ENCODE measurements at places on chromosomes 13 and 19. TPM values are rescaled to one million over a fixed set of nuclear protein-coding genes. Genes with fewer than 3 reads are reported as not detected.

The CD70 gene
- 21.5 TPM for total RNA-seq

The DKKL1 gene
- total RNA-seq, result 0.80 TPM

The ERFL gene
- total RNA-seq, result 0.35 TPM

The RSPH6A gene
- total RNA-seq, result not detected

The WDR88 gene
- total RNA-seq, result not detected

The ZNF69 gene
- total RNA-seq, result not detected

The GRK1 gene
- not detected for total RNA-seq

The EPS8L1 gene
- total RNA-seq, result 6.8 TPM

The ZNF442 gene
- not detected for total RNA-seq

The PSG1 gene
- total RNA-seq, result 0.22 TPM

The KLK4 gene
- 0.41 TPM for total RNA-seq

The SIGLEC5 gene
- not detected for total RNA-seq

The ATP8B3 gene
- total RNA-seq, result 3.3 TPM

The RNF113B gene
- total RNA-seq, result not detected

The CGB5 gene
- 0.84 TPM for total RNA-seq

The PRSS57 gene
- total RNA-seq, result not detected

The TEX101 gene
- total RNA-seq, result not detected

The MEDAG gene
- total RNA-seq, result not detected

All from A549 treated with ZK216348 at 1 μM for 4 hours (cell line).